ENCODE measurements at places on chromosomes 4 and X.
A peak's percentile ranks its signal among the peaks of the same experiment; 100 is the strongest.

DNA sequence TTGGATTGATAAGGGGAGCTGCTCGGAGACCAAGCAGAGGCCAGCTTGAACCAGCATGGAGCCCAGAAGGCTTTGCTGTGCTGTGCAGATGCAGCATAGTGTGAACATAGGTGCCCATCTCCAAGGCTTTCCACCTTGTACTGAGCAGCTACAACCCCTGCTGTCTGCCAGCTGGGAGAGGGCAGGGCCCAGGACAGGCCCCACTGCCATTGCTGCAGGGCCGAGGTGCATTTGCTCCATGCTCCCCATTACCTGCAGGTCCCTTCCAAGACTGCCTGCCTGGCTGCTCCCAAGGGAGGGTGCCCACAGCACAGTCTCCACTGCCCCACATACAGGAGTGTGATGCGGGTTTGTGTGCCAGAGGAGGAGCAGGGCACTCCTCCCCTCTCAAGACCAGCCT lies 1016.0 kb upstream of the INTU start:
- DNase-seq: no peak

DNA sequence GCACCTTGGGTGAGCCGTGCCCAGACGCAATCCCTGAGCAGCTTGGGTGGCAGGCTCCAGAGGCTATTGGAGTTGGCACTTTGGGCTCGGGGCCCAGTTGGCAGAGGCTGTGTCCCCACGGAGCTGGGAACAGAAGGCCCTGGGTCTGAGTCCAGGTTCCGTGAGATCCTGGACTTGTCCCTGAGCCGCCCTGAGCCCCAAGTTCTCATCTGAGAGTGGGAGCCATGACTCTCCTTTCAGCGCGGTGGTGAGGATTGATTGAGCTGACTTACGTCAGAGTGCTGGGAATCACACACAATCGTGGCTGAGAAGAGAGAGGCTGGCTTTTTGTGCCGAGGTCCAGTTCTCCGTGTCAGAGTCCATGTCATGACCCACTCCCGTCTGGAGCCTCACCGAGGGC lies 98.0 kb downstream of the PSAPL1 start:
- DNase-seq: no peak

DNA sequence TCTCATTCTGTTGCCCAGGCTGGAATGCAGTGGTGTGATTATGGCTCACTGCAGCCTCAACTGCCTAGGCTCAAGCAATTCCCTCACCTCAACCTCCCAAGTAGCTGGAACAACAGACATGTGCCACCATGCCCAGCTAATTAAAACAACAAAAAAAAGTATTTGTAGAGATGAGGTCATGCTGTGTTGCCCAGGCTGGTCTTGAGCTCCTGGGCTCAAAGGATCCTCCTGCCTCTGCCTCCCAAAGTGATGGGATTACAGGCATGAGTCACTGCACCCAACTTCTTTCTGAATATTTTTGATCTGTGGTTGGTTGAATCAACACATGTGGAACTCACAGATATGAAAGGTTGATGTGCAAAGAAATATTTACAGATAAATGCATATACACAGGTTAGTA lies 18.5 kb upstream of the SEPTIN11 start:
- no peak for DNase-seq

DNA sequence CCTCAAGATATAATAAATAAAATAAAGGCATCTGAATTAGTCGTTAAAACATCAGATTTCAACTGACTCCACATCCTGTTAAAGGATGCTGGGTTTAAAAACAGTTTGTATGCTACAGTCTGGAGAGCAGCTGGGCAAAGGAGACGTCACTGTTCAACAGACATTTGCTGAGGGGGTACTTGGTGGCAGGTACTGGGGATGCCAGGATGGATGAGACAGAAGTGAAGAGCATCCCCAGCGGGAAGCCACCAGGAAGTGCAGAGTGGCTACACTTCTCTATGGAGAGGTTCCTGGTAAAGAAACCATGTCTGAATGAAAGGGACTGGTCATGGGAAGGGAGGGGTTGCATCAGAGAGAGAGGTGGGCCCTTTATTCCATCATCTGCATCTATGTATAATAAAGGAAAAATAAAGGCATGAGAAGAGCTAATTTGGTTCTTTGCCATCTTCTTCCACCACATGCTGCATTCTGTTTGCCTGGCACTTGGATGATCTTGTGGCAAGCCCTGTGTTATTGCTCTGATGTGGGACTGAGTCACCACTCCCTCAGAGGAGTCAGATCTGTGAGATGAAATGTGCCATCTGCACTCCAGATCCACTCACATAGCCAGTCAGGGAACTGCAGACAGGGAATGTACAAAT lies 145.0 kb downstream of the SOWAHB start:
- peak; percentile 17 for DNase-seq

GRCh38 chr4:138911909-138912703 lies 103.5 kb upstream of the NOCT start:
- no peak for DNase-seq

GRCh38 chr4:189988877-189989431 lies 38.1 kb downstream of the FRG2 start:
- no peak for DNase-seq

- DNase-seq: no peak
These were observed 96.6 kb upstream of the BANK1 start for GRCh38 chr4:101693842-101694398.

All from suppressor macrophage treated with lipopolysaccharide for 1 hour (primary cell).